ENCODE measurements at places on chromosomes 1 and 21.

- no peak for DNase-seq
Measured at GRCh38 chr21:37230632-37231248, 36.4 kb downstream of the VPS26C start.

GRCh38 chr1:13749543-13750341, 49.8 kb downstream of the PRDM2 start:
- DNase-seq: peak; percentile 60

DNA sequence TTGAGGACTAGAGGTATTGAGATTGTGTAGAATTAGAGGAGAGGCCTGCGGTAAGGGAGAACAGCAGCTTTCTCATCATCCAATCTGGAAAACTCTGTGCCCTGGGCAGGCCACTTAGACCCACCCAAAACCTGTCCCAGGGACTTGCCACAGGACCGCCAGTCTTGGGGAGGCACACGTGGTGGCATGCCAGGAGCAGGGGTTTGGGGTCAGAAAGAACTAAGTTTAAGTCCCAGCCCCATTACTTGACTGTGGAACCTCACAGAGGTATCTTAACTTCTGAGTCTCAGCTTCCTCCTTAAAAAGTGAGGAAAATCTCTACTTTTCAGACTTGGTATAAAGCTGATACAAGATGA, 356.6 kb downstream of the HHAT start:
- DNase-seq: no peak

GRCh38 chr21:41361053-41361785, 608 bp upstream of the MX2 start:
- DNase-seq: no peak

GRCh38 chr1:116537898-116538297, 32.9 kb downstream of the CD58 start:
- no peak for DNase-seq

GRCh38 chr1:113931451-113931851, 2.3 kb downstream of the HIPK1 start:
- DNase-seq: no peak

- no peak for DNase-seq
Measured at GRCh38 chr1:175820456-175821025, 77.1 kb upstream of the TNR start.

DNA sequence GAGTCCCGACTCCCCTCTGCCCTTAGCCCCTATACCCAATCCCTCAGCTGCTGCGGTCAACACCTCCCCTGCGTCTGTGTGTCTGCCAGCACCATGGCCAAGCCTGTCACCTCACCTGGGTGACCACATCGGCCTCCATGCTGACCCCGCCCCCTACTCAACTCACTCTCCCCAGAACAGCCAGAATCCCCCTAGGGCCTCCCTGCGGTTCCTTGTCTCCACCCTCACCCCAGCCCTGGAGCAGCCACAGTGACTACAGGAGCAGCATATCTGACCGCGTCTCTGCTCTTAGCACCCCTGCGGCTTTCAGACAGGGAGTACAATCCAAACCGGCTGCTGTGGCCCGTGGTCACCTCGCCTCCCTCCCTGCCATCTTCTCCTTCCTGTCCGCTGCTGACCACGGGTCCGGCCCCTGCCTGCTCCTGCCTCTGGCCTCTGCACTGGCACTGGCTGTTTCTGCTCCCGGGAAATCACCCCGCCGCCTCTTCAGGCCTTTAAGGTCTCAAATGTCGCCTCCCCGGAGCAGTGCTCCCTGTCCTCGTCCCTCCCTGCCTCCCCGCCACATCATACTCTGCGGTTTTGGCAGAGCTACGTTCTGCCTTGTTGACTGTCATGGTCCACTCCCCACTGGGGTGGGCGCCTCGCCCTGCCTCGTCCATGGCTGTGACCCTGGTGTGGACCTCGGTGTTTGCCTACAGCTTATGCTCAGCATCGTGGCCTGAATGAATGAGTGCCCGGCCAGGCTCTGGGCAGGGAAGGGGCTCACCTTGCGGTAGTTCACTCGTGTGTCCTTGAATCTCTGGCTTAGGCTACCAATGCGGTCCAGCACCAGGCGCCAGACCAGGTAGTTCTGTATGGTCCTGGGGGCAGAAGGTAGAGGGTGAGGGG, 11.1 kb downstream of the PRXL2B start:
- no peak for DNase-seq

- peak; percentile 77 for DNase-seq
Measured at GRCh38 chr1:58768971-58769808, 14.7 kb downstream of the JUN start.

GRCh38 chr1:224399887-224400286, 34.7 kb downstream of the WDR26 start:
- DNase-seq: no peak

GRCh38 chr1:155983191-155984024, 5.1 kb upstream of the ARHGEF2 start:
- peak; percentile 67 for DNase-seq

DNA sequence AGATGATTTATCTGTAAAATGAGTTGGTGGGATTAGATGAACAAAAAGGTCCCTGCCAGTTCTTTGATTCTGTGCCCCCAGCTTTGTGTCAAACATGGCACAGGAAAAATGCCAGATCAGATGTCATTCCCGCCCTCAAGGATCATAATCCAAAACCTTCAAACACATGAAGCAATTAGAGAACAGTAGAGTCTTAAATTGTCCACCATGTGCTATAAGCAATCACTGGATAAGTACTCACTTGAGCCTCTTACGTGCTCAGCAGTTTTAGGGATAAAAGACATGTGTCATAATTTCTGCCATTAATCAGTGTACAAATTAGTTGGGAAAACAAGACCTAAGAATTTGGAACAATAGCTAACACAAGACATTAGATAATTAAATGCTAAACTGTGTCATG, 15.4 kb upstream of the KIAA0040 start:
- DNase-seq: no peak

DNA sequence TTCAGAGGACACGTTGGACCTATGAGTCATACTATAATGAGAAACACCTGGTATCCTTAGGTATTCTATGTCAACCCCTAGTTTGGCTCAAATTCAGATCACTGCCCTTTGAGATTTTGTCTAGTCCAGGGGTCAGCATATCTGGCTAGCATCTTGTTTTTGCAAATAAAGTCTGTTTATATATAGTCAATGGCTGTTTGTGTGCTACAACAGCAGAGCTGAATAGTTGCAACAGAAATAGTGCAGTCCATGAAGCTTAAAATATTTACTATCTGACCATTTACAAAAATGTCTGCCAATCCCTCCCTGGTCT, 48.5 kb upstream of the EDEM3 start:
- no peak for DNase-seq

GRCh38 chr1:101071470-101071891, 45.9 kb upstream of the DPH5 start:
- DNase-seq: no peak

- DNase-seq: no peak
Measured at GRCh38 chr1:7485826-7486225, 285.3 kb upstream of the VAMP3 start.

DNA sequence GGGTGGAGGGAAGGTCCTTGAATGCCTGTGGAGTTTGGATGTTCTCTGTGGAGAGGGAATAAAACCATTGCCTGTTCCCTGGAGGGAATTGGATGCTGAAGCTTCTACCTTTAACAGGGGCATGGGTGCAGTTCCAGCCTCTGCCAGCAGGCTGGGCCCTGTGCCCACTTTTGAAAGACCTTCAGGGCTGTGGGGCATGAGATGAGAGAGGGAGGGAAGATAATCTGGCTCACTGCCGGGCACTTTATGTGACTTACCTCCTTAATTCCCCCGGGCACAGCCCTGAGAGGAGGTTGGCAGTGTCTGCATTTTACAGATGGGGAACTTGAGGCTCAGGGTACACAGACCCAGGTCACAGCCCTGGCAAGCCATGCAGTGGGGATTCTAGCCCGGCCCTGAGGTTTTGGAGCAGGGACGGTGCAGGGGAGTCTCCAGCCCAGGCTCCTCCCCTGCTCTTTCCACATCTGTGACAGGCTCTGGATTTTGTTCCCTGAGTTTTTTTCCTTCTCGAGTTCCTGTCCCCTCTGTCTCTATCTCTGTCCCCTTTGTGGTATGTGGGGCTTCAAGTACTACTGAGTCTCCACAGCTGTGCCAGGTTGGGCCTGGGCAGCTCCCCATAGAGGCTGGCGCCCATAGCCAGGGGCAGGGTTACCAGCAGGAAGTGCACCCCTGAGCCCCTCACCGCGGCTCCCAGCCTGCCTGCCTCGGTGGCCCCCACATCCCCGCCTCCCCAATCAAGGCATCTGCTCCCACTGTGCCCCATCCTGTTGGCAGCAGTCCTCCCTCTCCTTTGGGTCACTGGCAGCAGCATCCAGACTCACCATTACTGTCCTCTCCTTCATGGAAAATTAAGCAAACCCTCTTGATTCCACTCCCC, 14.0 kb upstream of the THEMIS2 start:
- DNase-seq: peak; percentile 89

GRCh38 chr1:216049741-216050430, 373.4 kb downstream of the USH2A start:
- DNase-seq: no peak

DNA sequence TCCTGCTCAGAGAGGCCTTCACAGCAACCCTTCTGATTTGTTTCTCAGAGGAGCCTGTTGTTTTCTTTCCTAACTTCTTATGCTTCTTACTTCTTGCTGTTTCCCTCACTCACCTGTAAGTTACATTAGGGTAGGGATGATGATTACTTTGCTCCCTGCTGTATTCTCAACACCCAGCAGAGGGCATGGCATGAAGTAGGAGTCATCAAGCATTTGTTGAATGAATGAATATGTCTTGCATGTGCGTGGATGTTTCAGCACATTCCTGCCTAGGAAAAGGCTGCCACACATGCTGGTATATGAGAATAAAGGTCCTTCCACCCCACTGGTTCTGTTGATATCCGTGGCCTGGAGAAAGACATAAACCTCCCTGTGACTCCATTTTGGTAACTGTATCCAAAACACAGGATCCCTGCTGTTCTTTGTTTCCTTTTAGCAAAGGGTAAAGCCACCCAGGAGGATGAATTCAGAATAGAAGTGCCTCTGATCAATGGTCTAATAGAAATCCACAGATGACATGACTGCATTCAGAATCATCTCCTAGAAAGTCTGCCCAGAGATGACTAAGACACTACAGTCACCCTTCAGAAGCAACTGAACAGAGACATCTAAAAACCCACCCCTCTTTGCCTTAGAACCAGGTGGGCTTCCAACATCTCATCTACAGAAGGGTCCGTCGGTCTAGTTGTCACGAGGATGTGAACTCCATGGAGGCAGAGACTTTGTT, 168.8 kb downstream of the ZSCAN20 start:
- no peak for DNase-seq

DNA sequence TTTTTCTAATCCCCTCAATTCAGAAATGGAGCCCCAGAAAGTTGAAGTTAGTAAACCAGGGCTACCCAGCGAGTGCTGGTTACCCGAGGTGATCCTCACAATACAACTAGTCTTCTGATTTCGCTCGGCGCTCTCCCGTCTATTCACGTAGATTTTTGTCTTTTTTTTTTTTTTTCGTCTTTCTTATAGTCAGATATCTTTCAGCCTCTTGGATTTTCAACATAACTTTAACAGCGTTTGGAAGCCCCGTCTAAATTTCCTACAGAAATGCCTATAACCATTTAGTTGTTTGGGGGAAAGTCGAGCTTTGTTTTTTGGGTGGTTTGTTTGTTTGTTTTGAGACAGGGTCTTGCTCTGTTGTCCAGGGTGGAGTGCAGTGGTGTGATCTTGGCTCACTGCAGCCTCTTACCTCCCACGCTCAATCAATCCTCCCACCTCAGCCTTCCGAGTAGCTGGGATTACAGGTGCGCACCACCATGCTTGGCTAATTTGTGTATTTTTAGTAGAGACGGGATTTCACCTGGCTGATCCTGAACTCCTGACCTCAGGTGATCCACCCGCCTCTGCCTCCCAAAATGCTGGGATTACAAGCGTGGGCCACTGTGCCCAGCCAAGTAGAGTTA, 818 bp upstream of the TMEM50B start:
- DNase-seq: no peak

GRCh38 chr1:65050735-65051134, 84.4 kb upstream of the JAK1 start:
- DNase-seq: no peak

- no peak for DNase-seq
Measured at GRCh38 chr1:19442154-19443096, 42.9 kb downstream of the CAPZB start.

GRCh38 chr1:174060090-174060489, 37.9 kb upstream of the RC3H1 start:
- no peak for DNase-seq

DNA sequence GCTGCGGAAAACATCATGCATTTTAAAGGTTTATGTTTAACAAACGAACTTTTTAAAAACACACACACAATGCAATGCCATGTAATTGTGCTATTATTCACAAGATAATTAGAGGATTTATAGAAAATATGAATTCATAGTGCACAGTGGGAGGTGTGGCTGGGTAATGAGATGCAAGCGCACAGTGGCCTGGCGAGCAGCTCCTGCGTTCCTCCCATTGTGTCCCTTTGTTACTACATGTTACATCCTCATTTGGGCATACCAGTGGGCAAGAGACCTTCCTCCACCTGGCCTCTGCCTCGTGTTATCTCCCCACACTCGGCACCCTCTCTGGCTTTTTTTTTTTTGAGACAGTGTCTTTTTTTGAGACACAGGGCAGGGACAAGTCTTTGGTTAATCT, 30.0 kb upstream of the TENT5B start:
- DNase-seq: no peak

- no peak for DNase-seq
Measured at GRCh38 chr1:164602101-164602422, 43.1 kb downstream of the PBX1 start.

- no peak for DNase-seq
Measured at GRCh38 chr1:56266359-56266758, 313.0 kb downstream of the PLPP3 start.

- no peak for DNase-seq
Measured at GRCh38 chr1:94327001-94327690, 89.8 kb upstream of the ARHGAP29 start.

- DNase-seq: no peak
Measured at GRCh38 chr1:1083416-1084371, 9.6 kb upstream of the RNF223 start.

GRCh38 chr21:42237577-42237976, 18.6 kb downstream of the ABCG1 start:
- no peak for DNase-seq

DNA sequence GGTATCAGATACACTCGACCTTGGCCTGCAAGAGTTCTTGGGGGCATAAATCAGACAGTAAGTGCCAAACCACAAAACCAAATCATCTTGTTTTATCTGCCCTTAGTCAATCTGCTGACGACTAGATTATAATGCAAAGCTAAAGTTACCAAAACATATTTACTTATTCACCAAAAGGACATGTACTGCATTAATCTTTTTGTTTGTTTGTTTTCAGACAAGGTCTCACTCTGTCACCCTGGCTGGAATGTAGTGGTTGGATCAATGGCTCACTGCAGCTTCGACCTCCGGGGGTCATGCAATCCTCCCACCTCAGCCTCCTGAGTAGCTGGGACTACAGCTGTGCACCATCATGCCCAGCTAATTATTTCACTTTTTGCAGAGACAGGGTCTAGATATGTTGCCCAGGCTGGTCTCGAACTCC, 114.7 kb downstream of the APP start:
- DNase-seq: no peak

GRCh38 chr1:10484521-10484920, 9.8 kb downstream of the PEX14 start:
- DNase-seq: no peak

All from T1000 (cell line).